CD4-positive, alpha-beta T cell treated with Interleukin-4 for 1 hour (primary cell): ENCODE measurements at places on chromosomes 7 and 10.
A peak's percentile ranks its signal among the peaks of the same experiment; 100 is the strongest.

DNA sequence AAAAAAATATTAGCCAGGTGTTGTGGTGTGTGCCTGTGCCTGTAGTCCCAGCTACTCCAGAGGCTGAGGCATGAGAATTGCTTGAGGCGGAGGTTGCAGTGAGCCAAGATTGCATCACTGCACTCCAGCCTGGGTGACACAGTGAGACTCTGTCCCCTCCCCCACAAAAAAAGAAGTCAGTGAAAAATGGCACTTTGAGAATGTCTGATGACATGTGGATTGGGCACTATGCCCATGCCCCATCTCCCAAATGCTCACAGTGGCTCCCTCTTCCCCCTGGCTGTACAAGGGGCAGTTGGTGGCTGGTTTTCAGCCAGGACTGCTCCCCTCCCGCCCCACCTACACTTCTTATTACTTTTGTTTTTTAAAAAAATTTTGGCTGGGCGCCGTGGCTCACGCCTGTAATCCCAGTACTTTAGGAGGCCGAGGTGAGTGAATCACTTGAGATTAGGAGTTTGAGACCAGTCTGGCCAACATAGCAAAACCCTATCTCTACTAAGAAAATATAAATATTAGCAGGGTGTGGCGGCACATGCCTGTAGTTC lies 26.1 kb downstream of the IL15RA start:
- peak; percentile 39 for DNase-seq

GRCh38 chr7:127978421-127978820 lies 52.8 kb downstream of the LRRC4 start:
- no peak for DNase-seq

GRCh38 chr10:6699336-6699735 lies 119.3 kb upstream of the PRKCQ start:
- DNase-seq, result no peak

GRCh38 chr10:106775127-106775526 lies 389.4 kb downstream of the SORCS1 start:
- no peak for DNase-seq

DNA sequence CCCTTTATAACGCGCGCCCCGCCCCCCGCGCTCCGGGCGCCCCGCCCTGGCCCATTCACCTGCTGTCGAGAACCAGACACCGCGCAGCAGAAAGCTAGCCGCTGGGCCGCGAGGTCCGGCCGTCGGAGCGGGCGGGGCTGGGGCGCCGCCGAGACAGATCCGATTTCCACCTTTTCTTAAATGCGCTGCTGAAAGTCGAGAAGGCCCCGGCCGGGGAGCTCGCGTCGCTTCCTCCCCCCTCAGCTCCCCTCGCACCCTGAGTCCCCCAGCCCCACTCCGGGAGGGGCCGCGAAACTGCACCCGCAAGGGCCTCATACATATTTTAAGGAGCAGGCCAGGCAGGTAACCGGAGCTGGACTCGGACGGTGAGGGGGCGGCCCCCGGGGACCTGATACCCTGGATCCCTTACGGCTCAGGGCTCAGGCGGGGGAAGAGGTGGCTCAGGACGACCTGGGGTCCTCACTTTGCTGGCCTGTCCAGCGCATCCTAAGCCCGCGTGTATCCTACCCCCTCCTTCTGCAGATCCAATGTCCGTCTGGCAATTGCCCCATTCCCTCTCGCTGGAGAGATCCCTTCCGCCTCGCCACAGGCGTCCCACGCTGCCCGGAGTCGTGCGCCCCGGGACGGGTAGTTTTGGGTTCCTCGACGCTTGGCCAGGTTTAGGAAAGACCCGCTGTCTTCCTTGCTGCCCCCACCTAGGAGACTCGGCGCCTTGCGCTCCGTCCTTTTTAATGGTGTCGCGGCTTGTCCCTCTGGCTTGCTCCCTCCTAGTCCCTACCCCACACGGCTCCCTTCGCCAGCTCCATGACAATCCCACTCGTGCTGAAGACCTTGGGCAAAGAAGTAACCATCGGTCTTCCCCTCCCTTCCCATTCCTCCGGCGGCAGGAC lies 170.6 kb downstream of the UBE2H start:
- no peak for DNase-seq

DNA sequence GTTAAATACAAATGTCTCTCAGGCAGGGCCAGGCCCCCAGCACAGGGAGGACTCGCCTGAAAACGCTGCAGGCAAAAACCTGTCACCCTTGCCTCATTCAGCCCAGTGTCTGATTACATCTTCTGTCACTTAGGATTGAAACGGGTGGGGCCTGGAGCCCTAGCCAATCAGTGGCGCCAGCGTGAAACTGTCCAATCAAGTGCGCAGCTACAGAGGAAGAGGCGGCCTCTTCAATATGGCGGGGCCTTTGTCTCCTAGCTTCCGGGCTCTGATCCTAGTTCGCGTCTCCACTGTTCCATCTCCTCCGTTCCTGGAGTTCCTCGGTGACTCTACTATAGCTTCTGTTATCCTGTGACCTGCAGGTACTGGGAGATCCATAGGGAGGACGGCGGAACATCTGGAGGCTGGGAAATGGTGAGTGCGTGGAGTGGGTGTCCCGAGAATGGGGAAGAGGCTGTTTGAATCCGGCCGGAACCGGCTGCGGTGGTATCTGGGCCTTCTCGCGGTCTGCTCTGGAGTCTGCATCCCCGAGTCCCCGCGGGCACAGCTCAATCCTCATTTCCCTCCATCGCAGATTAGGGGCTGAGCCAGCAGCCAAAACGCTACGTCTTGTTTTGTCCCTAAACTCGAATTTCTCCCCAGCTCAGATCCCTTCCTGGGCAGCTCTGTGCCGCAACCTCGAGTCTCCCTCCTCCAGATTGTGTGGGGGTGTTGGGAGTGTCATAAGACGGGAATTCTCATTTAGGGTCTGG lies at the start of gene ZNF736:
ZNF736 (plus strand) TSS at position 222 of the 752 bp plus-strand sequence; CDS start at position 412, 190 bp downstream.
- DNase-seq, result peak; percentile 93

GRCh38 chr7:92811158-92811557 lies 25.2 kb downstream of the CDK6 start:
- DNase-seq, result no peak

- DNase-seq, result no peak
These were observed 38.9 kb downstream of the GPRIN2 start for GRCh38 chr10:46517541-46517940.

DNA sequence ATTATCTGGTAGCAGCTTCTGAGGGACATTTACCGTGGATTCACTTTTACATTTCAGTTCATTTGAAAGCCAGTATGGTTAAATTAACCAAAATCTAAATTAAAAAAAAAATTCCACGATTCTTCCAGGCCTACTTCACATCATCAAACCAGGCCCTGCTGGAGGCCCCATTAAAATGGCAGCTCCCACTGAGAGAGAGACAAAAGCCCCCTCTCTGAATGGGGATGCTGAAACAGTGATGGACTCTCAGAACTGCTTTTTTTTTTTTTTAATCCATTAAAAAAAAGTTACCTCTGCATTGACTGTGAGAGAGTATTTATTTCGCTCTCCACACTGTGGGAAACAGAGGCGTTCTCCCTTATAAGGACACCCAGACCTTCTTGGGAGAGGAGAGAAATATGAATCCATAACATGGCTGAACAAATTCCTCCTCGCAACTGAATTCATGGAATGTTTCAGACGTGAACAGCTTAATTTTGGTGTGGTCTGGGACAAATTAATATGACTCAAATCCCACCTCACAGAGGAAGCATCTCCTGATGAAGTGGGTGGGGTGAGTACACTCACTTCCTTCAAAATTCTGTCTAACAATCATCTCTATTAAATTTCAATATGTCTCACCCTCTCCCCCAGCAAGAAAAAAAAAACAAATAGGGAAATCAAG lies 73.5 kb downstream of the SAMD9 start:
- no peak for DNase-seq

GRCh38 chr7:105611856-105612775 lies 30.8 kb upstream of the EFCAB10 start:
- no peak for DNase-seq

- DNase-seq, result no peak
These were observed 12.5 kb upstream of the SRGN start for GRCh38 chr10:69075431-69075830.

DNA sequence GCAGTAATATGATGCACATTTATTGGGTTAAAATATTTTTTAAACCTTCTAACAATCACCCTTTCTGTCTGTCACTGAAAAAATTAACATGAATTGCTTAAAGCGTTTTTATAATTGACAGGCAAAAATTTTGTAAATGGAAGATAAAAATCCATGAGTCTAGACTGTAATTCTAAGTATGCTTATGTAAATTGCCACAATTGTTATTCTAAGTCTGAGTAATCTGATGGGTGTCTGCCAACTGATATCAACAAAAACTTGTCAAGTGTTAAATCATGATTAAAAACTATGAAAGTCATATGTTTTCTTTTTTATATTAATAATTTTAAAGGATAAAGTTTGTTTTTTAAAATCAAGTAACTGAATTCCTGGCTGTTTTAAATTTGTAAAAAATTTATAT lies 208.2 kb downstream of the CDK14 start:
- DNase-seq, result no peak

DNA sequence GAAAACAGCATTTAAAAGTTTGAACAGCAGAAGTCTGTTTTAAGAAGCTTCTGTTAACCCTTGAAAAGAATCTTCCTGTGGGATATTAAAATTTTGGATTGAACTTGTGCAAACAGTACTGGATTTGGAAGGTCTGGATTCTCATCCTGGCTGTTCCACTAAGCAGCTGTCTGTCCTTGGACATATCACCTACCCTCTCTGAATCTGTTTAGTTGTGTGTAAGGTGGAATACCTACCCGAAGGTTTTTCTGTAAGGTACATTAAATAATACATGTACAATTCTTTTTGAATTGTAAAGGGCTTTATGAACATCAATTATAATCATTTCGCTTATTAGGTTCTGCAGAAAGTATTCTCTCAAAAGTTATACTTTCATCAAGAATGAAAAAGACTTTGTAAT lies 2.2 kb downstream of the PDCD4 start:
- no peak for DNase-seq
